Endodermal cell (in vitro differentiated cells): ENCODE measurements at places on chromosomes 6 and 20. TPM values are rescaled to one million over a fixed set of nuclear protein-coding genes. Genes with fewer than 3 reads are reported as not detected.
A peak's percentile ranks its signal among the peaks of the same experiment; 100 is the strongest.

GRCh38 chr20:63321148-63321831, 28.3 kb downstream of the COL20A1 start:
- no peak overlapping the region for H3K27ac ChIP-seq
- no peak for DNase-seq
- no peaks in the 10 kb centered on the region for H3K36me3 ChIP-seq
- H3K4me1 ChIP-seq = no peaks in the 10 kb centered on the region
- no peak overlapping the region for H3K4me3 ChIP-seq
- peaks cover 7% of the 10 kb centered on the region for H3K27me3 ChIP-seq

GRCh38 chr20:50416269-50417022, 93.7 kb upstream of the PTPN1 start:
- no peak overlapping the region for H3K27ac ChIP-seq
- no peak overlapping the region for H3K4me3 ChIP-seq
- H3K27me3 ChIP-seq = no peaks in the 10 kb centered on the region
- no peak for DNase-seq
- peaks cover 12% of the 10 kb centered on the region for H3K4me1 ChIP-seq
- H3K36me3 ChIP-seq = no peaks in the 10 kb centered on the region

- peak; percentile 79 for DNase-seq
- no peaks in the 10 kb centered on the region for H3K36me3 ChIP-seq
- no peak overlapping the region for H3K27ac ChIP-seq
- no peaks in the 10 kb centered on the region for H3K27me3 ChIP-seq
- no peak overlapping the region for H3K4me3 ChIP-seq
Observed at GRCh38 chr20:44526129-44526528, 4.3 kb upstream of the SERINC3 start.

DNA sequence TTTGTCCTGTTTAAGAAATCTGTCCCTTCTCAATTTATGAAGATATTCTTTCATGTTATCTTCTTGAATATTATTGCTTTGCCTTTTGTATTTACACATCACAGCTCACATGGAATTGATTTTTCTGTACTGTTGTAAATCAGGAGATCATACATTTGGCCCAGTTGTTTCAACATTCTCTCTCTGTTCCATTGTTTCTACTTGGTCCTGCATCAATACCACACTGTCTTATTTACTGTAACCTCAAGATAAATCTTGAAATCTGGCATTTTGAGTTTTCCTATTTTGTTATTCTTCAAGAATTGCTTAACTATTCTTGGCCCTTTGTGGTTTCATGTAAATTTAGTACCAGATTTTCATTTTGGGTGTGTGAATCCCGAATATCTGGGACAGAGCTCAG, 121.7 kb upstream of the CCN2 start:
- H3K4me1 ChIP-seq = peaks cover 6% of the 10 kb centered on the region
- no peaks in the 10 kb centered on the region for H3K36me3 ChIP-seq
- no peaks in the 10 kb centered on the region for H3K27me3 ChIP-seq
- H3K4me3 ChIP-seq = no peak overlapping the region
- H3K27ac ChIP-seq = no peak overlapping the region
- no peak for DNase-seq

DNA sequence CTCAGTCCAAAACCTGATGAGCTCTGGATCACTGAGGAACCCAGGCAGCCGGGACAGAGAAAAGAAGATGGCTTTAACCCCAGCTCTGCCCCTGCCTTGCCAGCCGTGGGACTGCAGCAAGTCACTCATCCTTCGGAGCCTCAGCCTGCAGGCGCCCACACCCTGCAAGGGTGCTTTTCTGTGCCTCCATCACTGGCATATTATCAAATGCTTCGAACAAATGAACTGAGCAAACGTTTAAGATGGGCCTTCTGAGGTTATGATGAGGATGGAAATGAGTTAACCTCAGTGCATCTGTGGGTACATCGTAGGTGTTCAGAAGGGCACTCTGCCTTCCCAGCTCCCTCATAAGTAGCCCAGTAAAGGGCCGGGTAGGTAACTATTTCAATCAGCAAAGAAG, 79.0 kb downstream of the NFATC2 start:
- no peaks in the 10 kb centered on the region for H3K27me3 ChIP-seq
- H3K4me3 ChIP-seq = no peak overlapping the region
- DNase-seq = no peak
- H3K4me1 ChIP-seq = peaks cover 12% of the 10 kb centered on the region
- no peaks in the 10 kb centered on the region for H3K36me3 ChIP-seq

DNA sequence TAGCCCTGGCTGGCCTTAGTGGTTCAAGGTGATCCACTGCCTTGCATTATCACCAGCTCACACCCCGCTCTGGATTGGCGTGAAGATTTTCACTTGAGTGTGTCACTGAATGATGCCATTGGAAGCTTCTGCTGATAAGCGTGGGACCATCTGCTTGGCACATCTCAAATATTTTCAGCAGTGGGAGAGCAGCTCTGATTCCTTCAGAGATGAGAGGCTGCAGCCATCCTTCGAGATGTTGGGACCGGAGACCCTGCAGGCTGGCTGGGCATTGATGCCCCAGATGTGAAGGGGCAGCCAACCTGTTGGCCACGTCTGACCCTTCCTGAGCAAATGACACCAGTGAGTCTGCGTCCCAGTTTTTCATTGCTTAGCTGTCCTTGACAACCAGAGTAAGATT, at the start of gene MAS1:
Gene MAS1 (plus strand): TSS at position 197 of the 400 bp plus-strand sequence. CDS start 15,968 bp downstream, outside the sequence.
- no peak within 1 kb of the TSS for H3K27ac ChIP-seq
- no peaks in the 10 kb centered on the region for H3K36me3 ChIP-seq
- DNase-seq = no peak
- H3K4me1 ChIP-seq = no peaks in the 10 kb centered on the region
- H3K4me3 ChIP-seq = no peak within 1 kb of the TSS
- peaks cover 21% of the 10 kb centered on the region for H3K27me3 ChIP-seq

- H3K36me3 ChIP-seq = no peaks in the 10 kb centered on the region
- H3K4me3 ChIP-seq = no peak overlapping the region
- H3K27me3 ChIP-seq = no peaks in the 10 kb centered on the region
- H3K27ac ChIP-seq = no peak overlapping the region
Observed at GRCh38 chr6:15796130-15796771, 133.4 kb upstream of the DTNBP1 start.

DNA sequence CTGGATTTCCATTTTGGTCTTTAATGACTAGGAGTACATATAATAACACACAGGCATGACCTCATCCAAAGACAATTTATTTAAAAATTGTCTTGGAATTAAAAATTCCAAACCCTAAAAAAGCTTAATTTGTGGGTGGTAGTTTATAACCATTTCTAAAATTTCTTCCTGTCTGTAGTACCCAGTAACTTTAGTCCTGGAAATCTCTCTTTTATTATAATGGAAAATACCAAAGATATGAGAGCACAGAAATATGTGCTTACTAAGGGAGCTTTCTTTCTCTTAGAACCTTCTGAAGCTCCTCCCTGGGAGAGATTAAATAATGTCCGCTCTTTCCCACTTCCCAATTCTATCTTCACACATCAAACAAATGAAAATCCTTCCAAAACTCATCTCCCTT, 70.5 kb upstream of the PRL start:
- no peaks in the 10 kb centered on the region for H3K27me3 ChIP-seq
- H3K4me1 ChIP-seq = no peaks in the 10 kb centered on the region
- H3K27ac ChIP-seq = no peak overlapping the region
- no peak overlapping the region for H3K4me3 ChIP-seq
- no peak for DNase-seq

CENPB gene
- total RNA-seq = 42.5 and 43.0 TPM in 2 replicates
